AG08395 (cell line): ENCODE measurements at places on chromosomes 5 and 9.

- peak; percentile 82 for DNase-seq
These were observed at the start of gene SH3TC2 for GRCh38 chr5:149063017-149063687. SH3TC2 (minus strand) TSS chr5:149063062; CDS start chr5:149063022, 40 bp downstream.

DNA sequence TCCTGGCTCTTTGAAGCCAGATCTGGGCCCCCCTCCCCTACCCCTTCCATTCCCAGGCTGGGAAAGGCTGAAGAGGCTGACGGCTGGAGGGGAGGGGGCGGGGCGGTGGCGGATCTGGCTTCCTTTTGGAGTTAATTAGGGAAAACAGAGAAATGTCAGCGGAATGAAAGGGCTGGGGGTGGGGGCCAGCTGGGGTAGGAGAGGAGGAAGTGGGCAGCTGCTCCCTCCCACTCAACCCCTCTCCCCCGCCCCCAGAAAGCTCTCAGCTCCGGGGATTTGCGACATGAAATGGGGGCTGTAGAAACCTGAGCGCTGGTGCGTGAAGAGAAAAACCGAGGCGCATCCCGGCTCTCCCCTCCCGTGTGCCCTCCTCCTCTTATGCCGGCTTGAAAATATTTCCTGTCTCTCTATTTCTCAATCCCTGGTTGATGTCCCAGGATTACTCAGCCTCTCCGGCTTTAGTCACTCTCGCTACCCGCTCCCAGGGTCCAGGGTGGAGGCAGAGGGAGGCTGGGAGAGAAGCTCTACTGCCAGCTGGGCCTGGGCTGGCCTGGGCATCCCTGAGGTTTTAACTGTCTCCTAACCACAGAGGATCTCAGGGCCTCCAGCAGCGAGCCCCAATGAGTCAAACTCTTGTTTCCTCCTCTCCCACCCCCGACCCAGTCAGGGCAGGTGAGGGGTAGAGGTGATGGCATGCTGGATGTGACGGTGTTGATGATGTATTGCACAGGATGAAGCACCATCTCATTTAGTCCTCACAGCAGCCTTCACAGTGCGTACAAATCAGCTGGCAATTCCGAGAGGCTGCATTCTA lies 20.1 kb downstream of the PCDHGC5 start:
- peak; percentile 95 for DNase-seq

GRCh38 chr5:138832218-138832617 lies 42.9 kb downstream of the LRRTM2 start:
- no peak for DNase-seq

DNA sequence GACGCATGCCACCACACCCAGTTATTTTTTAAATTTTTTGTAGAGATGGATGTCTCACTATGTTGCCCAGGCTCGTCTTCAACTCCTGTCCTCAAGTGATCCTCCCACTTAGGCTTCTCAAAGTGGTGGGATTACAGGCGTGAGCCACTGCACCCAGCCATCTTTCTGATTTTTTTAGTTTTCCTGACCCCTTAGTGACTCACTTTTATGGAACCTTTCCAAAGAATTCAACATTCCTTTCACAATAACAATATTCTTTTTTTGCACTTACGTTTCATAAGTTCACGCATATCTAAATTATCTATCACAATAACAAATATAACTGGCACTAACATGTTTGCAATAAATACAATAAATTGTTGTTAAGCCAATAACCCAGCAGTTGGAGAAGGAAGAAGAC lies 8.5 kb downstream of the ELOVL7 start:
- no peak for DNase-seq

DNA sequence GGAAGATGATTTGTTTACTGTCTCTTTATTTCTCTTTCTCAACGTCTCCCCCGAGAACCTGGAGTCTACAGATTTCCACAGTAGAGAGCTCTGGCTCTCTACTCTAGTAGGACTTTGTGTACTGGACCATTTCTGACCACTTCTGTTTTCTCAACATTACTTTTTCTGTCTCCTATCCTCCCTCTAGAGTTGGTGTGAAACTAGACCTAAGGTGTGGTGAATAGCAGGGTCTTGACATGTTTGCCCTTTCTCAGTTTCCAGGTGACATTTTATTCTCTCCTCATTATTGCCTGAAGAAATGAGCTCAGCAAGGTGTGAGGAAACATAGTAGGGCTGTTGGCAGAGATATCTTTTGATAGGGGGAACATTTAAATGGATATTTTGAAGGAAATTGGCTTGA lies 62.1 kb upstream of the IL6ST start:
- DNase-seq = no peak

- no peak for DNase-seq
These were observed 174.8 kb downstream of the COL23A1 start for GRCh38 chr5:178415353-178415752.

DNA sequence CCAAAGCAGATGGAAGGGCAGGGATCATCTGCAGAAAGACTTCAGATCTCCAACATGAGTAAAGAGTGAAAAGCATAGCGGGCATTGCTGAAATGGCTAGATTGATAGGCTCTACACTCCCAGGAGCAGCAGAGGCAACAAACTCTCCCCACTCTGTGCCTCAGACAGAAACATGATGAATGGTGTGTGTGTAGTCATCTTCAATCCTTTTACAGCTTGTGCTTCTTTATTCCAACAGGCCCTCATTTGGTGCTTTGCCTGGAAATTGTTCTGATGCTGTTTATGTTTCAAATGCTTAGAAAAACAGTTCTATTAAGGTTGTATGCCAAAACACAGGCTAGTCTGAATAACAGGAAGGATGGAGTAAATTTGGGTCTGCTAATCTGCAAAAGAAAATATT lies 176.2 kb downstream of the DMRTA1 start:
- no peak for DNase-seq

DNA sequence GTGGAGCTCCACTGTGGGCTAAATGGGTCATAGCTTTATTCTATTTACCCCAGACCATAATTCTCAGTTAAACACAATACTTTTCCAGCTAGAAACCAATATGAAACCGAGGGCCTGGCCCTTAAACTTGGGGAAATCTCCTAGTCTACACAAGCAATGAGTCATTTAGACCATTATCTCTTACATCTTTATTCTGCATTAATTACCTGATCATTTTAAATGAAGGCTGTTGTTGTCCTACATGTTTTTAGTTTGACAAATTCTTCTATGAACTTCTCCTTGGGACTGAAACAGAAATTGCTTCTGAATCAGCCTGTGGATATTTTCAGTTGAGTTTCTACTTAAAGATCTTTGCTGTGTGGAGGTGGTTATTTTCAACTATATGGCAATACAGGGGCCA lies 37.9 kb downstream of the RAI14 start:
- DNase-seq = no peak

DNA sequence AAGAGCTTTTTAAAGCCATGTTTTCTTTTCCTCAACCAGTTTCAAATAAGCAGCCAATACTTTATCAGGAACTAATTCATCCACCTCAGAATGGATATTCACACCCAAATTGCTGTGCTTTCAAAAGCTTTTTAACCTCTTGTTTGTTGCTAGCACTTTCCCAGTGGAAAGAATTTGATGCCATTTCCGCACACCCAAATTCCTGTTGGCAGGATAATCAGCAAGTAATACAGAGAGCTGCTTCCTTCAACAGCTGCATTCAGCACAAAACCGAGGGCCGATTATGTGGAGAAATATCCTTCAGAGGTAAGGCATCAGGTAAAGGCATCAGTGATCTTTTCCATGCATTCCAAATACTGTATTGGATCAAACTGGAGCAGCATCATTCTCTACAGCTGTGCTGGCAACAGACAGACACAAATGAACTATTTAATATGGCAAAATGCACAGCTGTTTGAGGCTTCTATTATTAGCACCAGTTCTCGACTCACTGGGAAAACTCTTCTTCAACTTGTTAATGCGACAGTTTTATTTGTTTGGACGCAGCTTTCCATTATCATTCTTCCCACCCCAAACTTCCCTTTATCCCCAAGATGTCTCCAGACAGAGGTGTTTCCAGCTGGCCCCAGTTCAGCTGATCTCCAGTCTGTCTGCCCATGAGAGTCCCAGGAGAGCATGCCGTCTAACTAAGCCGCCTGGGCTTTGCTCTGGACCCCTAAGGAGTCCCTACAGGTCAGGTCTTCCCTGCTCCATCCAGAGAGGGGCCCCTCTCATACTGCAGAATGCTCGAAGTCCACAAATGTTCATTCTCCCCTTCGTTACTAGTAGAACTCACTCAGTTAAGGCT lies 22.2 kb upstream of the MGAT1 start:
- DNase-seq = no peak

DNA sequence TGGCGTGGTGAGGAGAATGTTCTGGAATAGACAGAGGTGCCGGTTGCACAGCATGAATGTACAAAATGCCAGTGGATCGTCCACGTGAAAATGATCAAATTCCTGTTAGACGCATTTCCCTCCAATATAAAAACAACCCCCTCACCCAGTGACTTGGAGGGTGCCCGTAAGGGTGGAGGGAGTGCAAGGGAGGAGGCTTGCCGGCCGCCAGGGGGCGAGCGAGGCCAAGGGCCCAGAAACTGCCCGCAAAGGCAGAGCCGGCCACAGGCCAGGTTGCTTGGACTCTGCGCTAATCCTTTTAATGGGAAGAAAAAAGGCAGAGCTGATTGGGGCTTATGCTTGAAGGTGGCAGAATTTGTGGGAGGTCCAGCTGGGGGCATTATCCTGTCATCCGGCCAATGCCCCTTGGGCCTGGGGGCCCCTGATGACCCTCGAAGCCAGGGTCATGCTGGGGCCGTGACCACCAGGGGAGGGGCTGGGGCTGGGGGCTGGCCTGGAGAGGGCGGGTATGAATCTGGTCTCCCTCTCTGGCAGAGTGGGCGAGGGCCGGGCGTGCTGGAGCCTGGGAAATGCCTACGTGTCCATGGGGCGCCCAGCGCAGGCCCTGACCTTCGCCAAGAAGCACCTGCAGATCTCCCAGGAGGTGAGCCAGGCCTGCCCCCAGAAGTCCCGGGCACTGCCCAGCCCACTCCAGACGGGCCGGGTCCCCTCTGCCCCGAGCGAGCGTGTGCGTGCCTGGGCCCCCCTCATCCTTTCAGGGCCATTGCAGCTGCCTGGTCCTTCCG lies 12.0 kb downstream of the GPSM1 start:
- DNase-seq = peak; percentile 46

DNA sequence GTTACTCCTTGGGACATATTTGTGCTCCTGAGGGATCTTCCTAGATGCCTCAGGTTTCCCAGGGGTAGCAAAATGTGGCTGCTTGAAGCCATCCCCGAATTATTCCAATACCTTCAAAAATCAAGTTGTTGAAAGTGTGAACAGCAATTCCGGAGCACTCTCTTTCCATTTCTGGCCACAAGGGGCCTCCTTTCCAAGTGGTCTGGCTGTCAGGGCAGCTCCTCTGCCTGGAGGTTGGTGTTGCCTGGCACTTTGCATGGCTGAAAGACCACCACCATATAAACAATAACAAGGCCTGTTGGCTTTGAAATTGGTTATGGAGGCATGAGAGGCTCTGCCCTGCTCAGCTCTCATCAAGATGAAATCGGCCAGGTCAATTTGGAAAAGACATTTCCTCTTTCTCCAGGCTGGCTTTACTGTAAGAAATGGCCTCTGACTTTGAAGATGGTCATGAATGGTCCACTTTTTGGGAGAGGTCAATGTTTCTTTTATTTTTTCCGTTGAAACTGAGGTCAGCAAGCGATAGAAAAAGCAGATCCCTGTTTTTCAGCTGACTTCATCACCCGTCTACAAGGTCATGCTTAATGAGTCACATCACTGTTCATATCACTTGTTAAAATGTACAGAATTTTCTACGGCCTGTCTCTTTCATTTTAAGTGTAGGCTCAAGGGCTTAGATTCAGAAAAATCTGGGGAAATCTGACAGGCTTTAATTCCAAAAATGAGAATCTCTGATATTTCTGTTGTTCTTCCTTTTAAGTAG lies 481.1 kb upstream of the ZNF608 start:
- DNase-seq = peak; percentile 4

GRCh38 chr5:142839711-142840346 lies 69.7 kb downstream of the ARHGAP26 start:
- peak; percentile 38 for DNase-seq

DNA sequence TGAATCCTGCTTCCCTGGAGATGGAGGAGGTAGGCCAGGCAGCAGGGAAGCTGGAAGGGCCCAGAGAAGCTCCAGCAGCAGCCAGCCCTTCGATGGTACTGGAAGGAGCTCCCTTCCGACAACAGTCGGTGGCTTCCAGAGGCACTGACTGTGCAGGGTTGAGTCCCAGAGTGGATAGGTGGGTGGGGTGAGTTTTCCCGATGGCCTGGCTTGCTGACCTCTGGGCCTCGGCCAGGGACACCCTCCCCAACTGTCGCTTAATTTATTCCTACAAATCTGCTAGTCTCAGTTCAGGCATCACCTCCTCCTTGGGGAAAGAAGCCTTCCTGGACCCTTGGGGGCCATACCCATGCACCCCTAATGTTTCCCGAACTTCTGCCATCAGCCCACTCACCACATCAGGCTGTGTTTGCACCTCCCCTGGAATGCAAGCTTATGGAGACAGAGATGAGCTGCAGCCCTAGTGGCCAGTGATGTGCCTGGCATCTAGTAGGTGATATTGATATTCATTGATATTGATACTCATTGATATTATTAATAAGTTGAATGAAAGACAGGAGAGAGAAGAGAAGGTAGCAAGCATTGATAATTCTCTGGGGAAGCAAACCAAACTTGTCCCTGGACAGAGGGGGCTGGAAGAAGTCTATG lies 104.6 kb upstream of the BOD1 start:
- no peak for DNase-seq

DNA sequence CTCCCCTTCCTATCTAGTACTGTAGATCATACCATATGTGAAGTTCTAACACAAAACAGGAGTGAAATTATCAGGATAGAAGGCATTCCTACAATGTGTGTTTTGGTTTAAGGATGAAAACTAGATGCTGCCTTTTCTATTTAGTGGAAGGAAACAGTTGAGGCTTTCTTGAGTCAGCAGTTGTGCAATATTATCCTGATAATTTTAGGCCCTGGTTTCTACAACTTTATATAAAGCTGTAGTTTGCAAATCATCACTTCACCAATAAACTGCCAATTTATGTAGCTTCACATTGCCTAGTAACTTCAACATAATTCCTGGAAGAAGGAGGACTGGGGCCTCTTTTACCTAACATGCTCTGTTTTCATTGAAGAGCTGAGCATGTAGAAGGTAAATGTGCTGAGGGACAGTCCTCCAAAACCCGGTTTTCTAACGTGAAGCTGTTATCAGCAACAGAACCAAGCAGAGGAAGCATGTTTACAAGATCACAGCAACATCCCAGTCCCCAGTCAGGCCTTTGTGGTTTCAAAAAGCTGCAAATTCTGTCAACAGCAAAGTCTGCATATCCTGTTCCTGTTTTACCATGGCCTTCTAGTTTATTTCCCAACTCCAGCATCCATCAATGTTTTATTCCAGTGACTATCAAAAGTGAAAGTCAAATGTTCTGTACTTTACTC lies 513.4 kb upstream of the MEF2C start:
- DNase-seq = peak; percentile 13

DNA sequence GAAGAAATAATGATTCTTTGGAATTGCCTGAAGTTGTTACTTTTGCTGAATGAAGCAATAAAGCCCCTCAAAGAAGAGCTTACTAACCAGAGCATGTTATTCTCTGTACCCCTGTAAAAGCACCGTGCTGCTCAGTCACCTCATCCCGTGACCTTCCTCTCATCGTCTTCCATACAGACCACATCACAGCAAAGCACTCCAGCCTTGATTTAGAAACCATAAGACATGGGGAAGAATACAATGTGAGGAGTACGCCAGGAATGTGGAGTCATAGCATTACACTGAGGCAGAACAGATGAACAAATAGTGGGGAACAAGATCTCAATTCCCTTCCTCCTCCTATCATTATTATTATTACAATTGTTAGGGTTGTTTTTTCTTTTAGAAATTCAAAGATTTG lies 49.1 kb downstream of the ERAP1 start:
- DNase-seq = no peak
